Activated CD8-positive, alpha-beta memory T cell treated with anti-CD3 and anti-CD28 coated beads for 24 hours (primary cell): ENCODE measurements at places on chromosomes 5 and 9.

DNA sequence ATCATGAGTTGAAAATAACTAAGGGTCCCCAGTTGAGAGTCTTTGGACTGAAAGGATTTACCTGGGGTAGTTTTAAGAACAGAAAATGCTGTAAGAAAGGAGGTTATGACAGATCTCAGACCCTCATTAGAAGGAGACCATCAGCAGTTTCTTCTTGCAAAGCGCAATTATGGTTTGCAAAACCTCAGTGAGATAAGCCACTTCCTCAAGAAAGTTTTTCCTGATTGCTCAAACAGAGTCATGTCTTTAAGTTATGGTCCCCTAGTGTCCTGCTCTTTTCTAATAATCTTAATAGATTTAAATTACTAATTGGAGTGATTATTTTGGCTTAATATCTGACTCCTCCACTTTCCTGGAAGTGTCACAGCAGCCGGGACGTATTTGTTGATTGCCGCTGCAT, 293.2 kb upstream of the KLF4 start:
- no peak for DNase-seq

DNA sequence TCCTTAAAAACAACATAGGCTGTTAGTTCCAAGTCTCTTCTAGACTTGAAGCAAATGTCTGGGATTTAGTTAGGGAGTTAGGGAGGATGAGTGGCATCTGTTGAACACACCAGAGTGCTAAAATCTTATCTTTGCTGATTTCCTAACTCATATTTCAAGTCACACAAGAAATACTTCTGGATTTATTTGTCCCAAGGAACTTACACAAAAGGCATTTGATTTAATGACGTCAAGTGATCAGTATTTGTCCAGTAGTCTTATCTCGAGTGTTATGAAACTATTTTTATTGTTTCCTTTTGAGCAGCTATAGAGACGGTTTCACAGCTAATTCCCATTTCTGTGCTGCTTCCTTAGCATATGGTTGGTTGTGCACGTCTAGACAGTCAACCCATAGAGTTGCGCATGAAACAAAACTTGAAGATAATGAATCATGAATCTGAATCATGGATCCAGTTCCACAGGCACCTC, 140.5 kb upstream of the TUT7 start:
- no peak for DNase-seq

DNA sequence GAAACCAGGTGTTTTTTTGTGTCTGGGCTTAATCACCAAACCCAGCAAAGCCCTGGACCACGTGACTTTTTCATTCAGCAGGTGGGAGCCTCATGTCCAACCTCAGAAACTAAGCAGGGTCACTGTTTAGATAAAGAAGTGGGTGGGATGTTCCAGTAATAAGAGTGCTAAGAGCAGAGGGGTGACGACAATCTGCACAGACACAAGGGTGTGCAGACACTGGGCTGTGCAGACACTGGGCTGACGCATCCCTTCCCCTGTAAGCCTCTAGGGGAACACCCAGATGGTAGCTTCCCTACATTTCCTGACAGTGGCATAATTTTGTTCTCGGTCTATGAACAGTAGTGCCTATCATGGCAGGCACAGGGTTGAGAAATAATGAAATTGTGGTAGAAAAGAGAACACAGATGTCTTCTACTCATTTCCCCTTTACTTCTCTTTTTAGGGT, 85.1 kb downstream of the SAXO1 start:
- no peak for DNase-seq

- DNase-seq = no peak
Measured at GRCh38 chr9:92917176-92917800, 30.0 kb upstream of the FGD3 start.

DNA sequence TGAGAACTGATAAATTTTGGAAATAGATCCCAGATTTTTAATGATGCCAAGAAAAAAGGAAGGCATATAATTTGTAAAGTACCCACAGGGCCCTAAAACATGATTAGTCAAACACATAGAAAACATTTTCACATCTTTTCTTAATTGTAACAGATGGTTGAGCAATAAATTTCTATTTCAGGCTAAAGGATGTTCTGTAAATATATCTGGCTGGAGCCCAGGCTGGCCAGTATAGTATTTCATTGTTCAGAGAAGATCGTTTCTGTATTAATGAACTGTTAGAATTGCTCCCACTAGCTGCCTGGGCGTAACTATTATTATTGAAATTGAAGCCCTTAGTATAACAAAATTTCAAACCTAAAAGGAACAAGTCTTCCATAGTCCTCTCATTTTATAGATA, 105.3 kb upstream of the SMC2 start:
- no peak for DNase-seq
